ENCODE measurements at places on chromosomes 7 and 10.

DNA sequence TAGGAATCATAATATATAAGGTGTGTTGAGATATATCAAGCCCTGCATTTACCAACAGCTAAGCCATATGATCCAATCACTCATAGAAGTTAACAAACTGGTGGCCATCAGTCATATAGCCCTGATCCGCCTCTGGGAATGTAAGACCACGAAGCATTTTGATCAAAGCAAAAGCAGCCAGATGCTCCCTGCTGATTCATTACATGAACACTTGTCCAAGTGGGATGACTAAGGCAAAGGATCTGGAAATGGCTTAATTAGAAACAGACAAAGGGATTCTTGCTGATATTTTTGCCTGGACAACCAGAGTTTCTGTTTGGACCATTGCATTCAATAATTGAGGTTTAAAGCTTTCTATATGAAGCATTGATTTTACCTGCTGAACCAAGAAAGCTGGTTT, 535.5 kb downstream of the GPAM start:
- DNase-seq: no peak

DNA sequence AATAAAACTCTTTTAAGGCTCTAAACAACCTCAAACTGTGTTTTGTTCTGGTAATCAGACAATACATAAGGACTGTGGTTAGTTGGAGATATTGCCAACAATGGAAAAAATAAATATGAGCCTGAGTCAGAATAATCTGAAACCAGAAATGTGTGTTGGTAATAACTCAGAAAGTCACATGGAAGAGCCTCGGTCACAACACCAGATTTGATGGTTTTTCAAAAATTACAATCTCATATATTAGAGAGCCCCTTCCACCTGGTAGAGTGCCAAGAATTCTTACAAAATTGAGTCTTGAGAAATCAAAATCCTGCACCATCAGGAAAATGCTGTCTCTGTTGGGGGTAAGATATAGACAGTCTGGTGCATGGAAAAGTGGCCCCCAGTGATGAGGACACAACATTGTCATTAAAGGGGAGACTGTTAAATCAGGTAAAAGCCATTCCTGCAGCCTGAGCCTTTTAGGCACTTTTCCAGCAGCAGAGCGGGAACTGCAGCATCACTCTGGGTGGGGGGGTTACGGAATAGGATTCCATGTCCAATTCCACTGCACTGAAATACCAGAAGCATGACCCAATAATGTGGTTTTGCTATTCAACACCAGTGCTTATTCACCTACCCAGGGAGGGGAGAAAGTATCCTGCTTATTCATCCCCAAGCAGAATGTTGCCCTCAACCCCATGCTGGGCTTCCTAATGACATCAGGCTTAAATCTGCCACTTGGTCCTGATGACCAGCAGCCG, 9.5 kb upstream of the ADAM12 start:
- no peak for DNase-seq

GRCh38 chr10:68560943-68561864, 1.1 kb downstream of the TET1 start:
- no peak for DNase-seq

DNA sequence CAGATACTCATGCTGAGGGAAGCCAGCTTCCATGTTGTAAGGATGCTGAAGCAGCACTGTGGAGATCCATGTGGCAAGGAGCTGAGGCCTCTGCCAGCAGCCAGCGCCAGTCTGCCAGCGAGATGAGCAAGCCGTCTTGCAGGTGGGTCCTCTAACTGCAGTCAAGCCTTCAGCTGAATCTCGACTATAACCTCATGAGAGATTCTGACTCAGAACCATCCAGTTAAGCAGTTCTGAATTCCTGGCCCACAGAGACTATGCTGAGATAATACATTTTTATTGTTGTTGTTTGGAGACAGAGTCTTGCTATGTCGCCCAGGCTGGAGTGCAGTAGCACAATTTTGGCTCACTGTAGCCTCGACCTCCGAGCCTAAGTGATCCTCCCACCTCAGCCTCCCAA, 105.6 kb downstream of the SH3PXD2A start:
- DNase-seq: no peak

GRCh38 chr7:75938921-75939320, 24.0 kb downstream of the POR start:
- DNase-seq: no peak

DNA sequence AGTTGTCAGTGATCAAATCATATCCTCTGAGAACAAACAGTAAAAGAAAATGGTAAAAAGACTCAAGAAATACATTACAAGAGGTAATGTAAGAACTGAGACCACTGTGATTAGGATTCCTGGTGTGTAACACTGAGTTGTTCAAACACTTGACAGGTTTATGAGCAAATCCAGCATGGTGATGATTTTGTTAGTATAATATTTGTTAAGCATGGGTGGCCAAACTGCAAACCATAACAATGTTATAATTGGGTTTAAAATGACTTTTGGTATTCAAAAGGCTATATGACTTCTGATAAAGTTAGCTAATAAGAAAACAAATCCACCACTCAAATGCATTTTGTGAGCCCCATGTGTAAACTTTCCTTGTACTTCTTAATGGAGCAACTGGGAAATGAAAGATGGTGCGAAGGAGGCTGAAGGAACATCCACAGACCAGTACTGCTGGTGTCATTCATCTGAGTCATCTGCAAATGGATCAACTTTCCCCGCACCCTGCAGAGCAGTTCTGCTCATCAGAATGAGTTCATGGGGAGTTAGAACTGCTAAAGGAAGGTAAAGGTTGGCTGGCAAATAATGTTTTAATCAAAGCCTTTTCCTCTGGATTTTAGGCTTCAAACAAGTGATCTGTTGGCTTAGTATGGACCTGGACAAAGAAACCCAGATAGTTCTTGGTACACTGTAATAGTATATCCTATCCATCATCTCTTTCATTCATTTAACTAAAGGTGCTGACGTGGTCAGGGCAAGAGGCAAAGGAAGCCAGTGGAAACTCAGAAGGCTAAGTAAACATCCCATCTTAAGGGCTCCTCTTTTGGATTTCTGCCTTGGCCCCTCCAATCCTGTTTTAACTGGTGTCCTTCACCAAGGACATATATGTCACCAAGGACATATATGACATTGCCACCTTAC, 45.0 kb downstream of the AFAP1L2 start:
- no peak for DNase-seq

DNA sequence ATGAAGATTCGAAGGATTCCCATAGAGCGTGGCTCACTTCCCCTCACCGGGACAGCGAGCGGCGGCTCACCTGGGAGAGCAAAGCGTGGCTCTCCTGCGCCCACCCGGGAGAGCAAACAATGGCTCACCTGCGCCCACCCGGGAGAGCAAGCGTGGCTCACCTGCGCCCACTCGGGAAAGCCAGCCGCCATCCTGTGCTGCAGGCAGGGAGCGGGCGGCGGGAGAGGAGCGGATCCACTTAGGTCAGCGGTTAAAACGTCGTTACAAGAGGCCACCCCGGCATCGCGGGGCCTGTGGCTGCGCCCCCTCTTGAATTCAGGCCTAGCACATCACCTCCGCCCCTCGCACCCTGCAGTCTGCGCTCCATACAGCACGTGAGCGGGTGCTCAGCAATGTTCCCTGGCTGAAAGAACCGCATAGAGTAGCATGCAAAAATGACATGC, 461 bp upstream of the FIGNL1 start:
- peak; percentile 51 for DNase-seq

DNA sequence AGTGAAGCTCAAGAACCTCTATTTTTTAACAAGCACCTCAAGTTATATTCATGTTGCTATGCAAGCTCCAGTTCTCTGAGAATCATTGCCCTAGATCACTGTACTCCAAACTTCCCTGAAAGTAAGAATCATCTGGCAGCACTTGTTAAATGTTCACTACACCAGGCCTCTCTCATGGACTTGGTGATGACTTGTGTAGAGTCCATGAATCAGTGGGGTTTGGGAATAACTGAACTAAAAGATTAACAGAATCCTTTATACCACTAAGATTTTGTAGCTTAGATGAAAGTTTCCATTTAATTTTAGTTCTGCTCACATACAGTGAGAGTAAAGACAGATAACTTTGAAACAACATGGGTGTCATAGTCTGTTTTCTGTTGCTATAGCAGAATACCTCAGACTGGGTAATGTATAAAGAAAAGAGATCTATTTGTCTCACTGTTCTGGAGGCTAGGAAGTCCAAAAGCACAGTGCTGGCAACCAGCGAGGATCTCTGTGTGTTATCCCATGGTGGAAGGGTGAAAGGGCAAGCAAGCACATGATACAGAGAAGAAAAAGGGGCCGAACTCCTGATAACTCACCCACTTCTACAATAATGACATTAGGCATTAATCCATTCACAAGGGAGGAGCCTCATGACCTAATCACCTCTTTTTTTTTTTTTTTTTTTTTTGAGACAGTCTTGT, 27.9 kb upstream of the AOAH start:
- DNase-seq: no peak

GRCh38 chr10:123009105-123009820, 457 bp downstream of the ACADSB start:
- peak; percentile 36 for DNase-seq

DNA sequence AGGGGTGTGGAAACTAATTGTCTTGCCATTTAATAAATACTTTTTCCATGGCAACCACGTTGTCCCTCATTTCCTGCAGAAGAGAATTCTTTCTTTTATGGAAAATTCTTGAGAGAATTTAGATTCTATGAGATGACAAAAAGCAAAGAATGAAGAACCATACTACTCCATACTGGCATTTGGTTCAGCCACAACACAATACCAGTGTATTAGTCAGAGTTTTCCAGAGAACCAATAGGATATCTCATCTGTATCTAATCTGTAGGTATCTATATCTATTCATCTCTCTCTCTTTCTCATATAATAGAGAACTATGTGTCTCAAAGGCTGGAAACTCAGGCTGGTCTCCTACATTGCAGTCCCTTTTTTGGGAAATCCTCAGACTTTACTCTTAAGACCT, 44.6 kb upstream of the NAMPT start:
- DNase-seq: no peak

DNA sequence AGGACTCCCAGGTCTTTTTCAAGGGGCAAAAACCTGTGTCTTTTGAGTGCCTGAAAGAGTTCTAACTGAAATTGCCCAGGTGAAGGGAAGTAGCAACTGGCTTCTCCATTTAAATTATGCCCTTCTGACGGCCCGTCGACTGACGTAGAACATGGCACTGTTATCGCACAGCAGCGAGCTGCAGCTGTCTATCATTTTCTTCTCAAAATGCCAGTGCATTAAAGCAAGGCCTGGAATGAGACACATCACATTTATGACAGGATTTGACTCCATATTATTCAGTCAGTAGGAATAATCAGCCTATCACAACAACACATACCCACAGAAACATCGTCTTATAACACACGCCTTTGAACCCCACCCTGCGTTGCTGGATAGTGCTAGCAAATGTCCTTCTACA, 69.7 kb downstream of the CELF2 start:
- DNase-seq: no peak

DNA sequence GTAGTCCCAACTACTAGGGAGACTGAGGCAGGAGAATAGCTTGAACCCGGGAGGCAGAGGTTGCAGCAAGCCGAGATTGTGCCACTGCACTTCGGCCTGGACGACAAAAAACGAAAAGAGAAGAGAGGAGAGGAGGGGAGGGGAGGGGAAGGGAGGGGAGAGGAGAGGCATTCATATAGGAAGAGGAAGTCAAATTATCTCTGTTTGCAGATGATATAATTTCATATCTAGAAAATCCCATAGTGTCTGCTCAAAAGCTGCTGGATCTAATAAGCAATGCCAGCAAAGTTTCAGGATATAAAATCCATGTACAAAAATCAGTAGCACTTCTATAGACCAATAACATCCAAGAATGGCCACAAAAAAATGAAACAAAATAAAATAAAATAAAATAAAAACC, 120.3 kb downstream of the LMBR1 start:
- DNase-seq: no peak

- no peak for DNase-seq
These were observed 207.6 kb downstream of the GLI3 start for GRCh38 chr7:42029405-42029804.

GRCh38 chr10:130044067-130045061, 66.3 kb downstream of the C10orf143 start:
- no peak for DNase-seq

GRCh38 chr7:20778063-20778721, 8.5 kb downstream of the SP8 start:
- peak; percentile 26 for DNase-seq

- no peak for DNase-seq
These were observed 147.6 kb downstream of the DIP2C start for GRCh38 chr10:541750-542371.

DNA sequence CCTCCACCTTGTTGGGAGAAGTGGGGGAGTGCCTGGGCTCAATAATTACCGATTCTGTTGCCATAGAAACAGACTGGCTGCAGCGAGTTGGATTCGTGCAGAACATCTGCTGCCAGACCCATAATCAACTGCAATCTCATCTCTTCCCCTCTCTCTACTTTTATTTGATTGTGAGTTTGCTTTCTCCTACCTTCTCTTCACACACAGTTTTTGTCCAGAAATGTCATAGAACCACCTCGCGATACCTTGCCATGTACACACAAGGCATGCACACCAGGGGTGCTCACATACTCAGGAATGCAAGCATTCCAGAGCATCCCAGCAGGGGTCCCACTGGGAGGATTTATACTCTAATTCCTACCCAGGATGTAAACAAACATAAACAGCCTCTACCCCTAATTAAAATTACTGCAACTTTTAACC, 262.2 kb upstream of the AOAH start:
- DNase-seq: no peak

GRCh38 chr10:51462076-51462779, 237.2 kb downstream of the CSTF2T start:
- no peak for DNase-seq

- peak; percentile 56 for DNase-seq
These were observed 204.4 kb downstream of the DIP2C start for GRCh38 chr10:484925-485661.

DNA sequence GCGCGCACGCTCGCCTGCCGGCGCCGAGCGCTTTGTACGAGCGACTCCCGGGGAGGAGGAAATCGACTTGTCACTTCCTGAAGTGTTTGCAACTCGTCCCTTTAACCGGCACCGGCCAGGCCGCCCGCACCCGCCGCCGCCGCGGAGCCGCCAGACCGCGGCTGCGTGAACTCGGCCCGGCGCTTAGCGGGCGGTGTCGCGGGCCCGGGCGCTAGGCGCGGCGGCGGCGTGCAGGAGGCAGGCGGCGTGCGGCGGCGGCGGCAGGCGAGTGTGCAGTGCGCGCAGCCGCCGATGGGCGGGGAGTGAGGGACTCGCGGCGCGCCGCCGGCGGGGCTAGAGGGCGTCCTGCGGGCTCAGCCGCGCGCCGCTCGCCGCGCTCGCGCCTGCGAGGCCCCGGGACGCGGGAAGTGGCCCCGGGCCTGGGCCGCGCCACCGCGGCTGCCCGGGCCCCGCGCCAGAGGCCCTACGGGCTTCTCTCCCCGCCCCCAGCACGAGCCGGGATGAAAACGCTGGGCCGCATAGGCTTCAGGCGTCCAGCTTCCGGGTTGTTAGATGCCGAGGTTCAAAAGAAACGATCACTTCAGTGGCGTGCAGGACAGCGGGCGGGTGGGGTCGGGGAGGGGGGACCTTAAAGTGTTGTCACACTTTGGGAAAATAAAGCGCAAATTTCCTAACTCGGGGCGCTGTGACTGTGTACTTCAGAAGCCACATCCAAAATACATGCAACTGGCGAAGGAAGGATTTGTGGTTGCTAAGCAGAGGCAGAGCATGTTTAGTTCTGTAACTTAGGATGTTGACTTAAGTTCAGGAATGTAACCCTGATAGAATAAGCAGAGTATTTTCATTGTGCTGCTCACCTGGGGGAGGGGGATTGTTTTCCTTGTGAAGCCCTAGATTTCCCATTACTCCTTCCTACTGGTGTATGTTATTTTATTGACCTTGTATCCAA, at the start of gene FAM53B:
Gene FAM53B, minus strand, starts transcription at position 277 of the 949 bp plus-strand sequence. CDS start 37,665 bp downstream, outside the sequence.
- DNase-seq: peak; percentile 84

- DNase-seq: no peak
These were observed 31.2 kb upstream of the ZCCHC24 start for GRCh38 chr10:79476645-79477044.

GRCh38 chr10:129288999-129289584, 177.9 kb upstream of the MGMT start:
- no peak for DNase-seq
